Fibroblast of the conjunctiva (primary cell): ENCODE measurements at places on chromosomes 5 and 9.
A peak's percentile ranks its signal among the peaks of the same experiment; 100 is the strongest.

- no peak for DNase-seq
Measured at GRCh38 chr9:104278929-104279496, 184.9 kb downstream of the SMC2 start.

DNA sequence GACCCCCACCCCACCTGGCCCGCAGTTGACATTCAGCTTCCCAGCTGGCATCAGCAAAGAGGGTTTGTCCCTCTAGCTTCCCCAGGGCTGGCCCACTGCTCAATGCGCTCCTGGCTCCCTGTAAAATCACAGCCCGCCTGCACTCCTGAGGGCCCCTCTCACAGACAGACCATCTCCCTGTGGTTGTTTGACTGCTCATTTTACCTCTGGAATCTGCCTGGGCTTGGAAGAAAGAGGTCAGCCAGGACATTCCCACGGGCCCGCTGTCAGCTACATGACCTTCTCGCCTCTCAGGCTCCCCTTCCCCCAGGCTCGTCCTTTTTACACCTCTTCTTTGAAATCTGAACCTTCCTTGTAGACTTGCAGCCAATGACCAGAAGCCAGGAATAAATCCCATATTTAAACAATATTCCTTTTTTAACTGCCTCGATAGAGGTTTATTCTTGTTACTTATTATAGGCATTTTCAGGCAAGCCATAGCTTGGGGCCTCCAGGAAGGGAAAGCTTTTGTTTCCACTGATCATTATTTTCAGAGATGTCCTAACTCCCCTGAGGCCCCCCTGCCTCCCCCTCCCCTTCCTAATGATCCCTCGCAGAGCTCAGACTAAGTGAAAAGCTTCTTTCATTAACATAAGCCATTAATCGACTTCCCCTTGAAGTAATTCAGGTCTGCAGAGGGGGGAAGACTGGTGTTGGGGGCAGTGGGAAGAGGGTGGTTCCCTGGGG lies 76.3 kb upstream of the IQGAP2 start:
- DNase-seq: no peak

DNA sequence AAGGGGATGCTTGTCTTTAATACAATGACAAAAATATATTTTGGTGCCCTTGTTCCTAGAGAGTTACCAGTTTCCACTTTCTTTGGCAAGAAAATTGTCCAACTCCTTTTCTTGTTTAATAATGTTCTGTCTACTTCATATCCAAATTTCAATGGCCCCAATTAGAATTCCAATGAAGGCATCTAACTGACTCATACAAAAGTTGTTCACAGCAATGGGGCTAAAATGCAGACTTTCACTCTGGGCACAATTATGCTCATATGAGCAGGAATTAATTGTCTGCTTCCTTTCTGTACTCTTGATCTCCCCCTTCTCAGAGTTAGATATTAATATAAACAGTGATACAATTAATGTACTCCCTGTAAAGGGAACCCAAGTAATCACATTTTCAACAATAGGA lies 42.1 kb upstream of the ZNF622 start:
- no peak for DNase-seq

GRCh38 chr5:133226186-133226585 lies 174.4 kb downstream of the HSPA4 start:
- no peak for DNase-seq

- no peak for DNase-seq
Measured at GRCh38 chr5:170151097-170151831, 45.6 kb downstream of the FOXI1 start.

- DNase-seq: no peak
Measured at GRCh38 chr9:76426807-76427419, 32.1 kb upstream of the GCNT1 start.

DNA sequence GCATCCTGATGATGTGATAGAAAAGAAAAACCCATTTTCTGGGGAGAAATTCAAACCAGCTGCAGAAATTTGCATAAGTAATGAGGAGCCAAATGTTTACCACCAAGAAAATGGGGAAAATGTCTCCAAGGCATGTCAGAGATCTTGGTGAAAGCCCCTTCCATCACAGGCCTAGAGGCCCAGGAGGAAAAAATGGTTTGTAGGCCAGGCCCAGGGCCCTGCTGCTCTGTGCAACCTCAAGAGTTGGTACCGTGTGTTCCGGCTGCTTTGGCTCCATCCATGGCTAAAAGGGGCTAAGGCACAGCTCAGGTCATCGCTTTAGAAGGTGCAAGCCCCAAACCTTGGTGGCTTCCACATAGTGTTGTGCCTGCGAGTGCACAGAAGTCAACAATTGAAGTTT lies 543.1 kb downstream of the ZNF608 start:
- DNase-seq: no peak

DNA sequence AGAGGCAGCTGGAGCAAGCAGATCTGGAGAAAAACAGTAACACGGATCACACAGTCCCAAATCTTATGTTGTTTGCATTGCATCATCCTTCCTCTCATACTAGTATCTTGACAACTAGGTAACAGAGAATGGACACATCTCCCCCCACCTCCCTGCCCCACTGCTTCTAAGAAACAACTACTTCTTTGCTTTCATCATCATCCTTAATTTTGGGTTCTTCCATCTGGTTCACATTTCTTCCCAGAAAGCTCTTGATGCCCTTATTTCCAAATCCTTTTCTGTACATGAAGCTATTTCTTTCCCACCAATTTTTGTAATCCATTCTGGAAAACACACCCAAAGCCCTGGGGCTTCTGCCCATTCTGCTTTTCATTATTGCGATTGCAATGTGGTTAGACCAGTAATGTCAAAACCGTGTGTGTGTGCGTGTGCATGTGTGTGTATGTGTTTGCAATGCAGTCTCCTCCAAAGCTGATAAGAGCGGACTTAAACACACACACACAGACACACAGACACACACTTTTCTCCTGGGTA lies 254.7 kb upstream of the SLC30A5 start:
- peak; percentile 81 for DNase-seq

- DNase-seq: no peak
Measured at GRCh38 chr5:87103616-87104287, 163.9 kb upstream of the RASA1 start.

GRCh38 chr5:73815631-73816030 lies 189.6 kb downstream of the ARHGEF28 start:
- no peak for DNase-seq

DNA sequence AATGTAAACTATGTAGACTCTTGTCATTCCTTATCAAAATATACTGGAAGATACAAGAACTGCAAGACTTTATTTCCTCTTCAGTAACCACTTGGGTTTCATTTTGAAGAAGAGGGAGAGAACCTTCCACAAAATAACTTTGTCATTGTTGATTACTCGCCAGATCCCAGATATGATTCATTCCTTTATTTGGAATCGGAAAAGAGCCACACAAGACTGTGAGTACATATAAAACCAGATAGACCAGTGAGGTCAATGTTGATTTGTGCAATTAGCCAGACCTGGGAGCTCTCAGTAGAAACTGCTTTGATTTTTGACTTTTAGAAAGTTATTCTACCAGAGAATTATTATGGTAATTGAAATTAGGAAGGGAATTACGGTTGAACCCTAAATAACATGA lies 146.1 kb downstream of the TMEM167A start:
- no peak for DNase-seq

DNA sequence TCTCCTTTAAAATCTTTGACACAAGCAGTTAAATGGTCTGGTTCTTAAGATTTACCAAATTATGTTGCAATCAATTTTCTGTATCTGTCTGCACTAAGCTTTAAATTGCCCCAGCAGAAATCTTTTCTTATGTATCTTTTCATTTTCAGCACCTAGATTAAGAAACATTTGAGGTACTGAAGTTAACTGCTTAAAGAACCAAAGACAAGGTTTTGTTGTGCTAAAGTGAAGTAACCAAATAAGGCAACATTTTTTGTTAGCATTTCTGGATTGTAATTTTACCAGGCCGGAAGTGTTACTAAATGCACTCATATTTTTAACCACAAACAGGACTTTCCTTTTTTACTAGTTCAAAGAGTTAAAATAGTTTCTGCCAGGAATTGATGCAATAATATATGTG lies 24.1 kb upstream of the MTAP start:
- DNase-seq: no peak

DNA sequence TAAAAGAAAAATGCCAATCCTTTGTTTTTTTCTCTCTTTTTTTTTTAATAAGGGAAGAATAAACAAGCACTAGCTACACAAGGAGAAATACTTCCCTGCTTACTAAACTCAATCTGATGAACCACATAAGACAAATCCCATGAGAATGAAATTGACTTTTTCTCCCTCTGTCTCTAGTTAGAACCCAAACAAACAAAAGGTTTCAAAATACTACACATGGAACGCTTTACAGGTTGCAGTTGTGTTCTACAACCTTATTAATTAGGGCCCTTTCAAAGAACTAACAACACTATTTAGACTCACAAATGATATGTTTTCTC lies 124.5 kb downstream of the PDE4D start:
- no peak for DNase-seq

- no peak for DNase-seq
Measured at GRCh38 chr9:108434502-108434901, 421.3 kb downstream of the ACTL7B start.

DNA sequence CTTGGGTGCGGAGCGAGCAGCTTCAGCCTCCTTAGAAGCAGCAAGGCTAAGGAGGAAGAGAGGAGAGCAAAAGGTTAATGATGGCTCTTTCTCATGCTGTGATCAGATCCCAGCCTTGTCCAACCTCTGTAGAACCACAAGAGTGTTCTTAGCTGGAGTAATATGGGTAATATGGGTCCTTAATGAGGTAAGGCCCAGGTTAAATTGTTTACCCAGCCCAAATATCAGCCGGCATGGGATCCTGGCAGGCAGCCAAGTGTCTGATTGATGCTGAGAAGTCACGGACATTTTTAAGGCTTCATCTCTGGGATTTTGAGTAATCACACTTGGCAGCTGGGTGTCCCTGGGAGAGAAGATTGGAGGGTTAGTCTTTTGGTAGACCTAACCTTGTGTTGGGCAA lies 32.3 kb downstream of the GLRA1 start:
- no peak for DNase-seq

GRCh38 chr9:114452219-114453165 lies 52.8 kb downstream of the WHRN start:
- DNase-seq: no peak

- no peak for DNase-seq
Measured at GRCh38 chr5:135234242-135234641, 164.8 kb downstream of the MACROH2A1 start.
